ENCODE measurements at places on chromosomes 1 and 21.

GRCh38 chr21:45391743-45392572, 13.0 kb upstream of the COL18A1 start:
- no peak for DNase-seq

GRCh38 chr21:22083899-22084298, 1085.7 kb downstream of the NCAM2 start:
- no peak for DNase-seq

- DNase-seq = no peak
These were observed 80.9 kb upstream of the SYT6 start for GRCh38 chr1:114234408-114235124.

DNA sequence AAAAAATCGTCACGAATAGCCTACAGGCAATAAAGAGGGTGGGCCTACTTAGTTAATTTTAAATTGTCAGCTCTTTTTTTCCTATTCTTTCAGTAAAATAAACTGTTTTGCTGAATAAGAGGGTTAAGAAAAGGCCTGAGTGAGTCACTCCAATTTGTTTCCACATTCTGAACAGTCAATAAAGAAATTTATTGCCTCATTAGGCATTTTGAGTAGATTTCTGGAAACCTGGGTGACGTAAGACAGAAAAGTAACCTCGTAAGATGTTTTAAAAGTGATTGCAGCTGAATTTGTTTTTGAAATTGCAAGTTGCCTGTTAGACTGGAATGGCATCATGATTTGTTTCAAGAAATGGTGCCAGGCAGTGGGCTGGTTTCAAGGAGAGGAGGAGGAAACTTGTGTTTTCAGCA, 439.3 kb downstream of the USP25 start:
- peak; percentile 3 for DNase-seq

DNA sequence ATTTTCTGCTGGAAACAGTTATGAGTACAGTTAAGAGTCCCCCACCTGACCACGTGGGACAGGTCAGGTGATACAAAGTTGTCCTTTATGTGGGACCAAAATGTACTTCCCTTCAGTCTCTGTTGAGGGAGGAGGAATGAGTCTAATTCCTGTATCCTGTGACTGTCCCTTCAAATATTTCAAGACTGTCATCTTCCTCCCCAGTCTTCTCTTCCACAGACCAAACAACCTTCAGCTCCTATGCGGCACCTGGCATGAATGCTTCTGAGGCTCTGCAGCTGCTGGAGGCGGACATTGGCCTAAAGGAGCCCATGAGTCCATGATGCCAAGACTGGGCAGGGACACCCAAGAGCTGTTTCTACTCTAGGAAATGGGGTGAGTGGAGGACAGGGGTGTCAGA, 72.1 kb upstream of the SIM2 start:
- no peak for DNase-seq

GRCh38 chr1:203189951-203190352, 3.4 kb upstream of the CHI3L1 start:
- DNase-seq = no peak

DNA sequence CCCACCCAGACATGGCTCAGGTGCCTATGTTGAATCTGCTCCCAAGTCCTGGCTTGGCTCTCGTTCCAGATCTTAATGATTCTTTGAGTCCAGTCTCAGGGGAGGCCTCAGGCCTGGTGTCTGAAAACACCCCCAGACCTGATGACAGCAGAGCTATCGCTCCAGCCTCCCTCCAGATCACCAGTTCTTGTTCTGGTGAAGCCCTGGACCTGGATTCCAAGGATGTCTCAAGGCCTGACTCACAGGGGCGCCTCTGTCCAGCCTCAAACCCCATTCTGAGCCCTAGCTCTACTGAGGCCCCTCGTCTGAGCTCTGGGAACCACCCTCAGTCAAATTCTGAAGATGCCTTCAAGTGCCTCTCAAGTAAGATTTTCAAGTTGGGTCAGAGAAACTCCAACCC, 11.4 kb downstream of the MROH7 start:
- DNase-seq = no peak

GRCh38 chr1:94899756-94900155, 27.2 kb downstream of the CNN3 start:
- no peak for DNase-seq

GRCh38 chr1:2136386-2137235, 58.0 kb downstream of the FAAP20 start:
- no peak for DNase-seq

DNA sequence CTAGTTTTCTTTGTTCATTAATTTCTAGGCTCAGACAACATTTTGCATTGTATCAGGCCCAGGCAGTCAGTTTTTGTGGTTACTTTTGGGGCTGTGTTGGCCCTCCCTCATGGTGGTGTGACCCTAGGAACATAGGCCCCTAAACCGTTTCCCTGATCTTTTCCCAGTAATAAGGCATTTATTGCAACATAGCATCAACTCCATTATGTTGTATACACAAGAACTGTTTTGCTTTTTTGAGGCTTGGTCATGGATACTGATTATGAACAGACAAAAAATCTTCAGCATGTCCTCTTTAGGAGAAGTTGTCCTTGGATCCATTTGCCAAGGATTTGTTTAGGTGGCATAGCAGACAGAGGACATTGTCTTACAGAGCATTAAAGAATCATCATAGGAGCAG, 10.3 kb downstream of the B3GALT2 start:
- no peak for DNase-seq

- DNase-seq = no peak
These were observed 404 bp upstream of the SCMH1 start for GRCh38 chr1:41242342-41243078.

- DNase-seq = no peak
These were observed 77.3 kb upstream of the NEK7 start for GRCh38 chr1:198079432-198079951.

DNA sequence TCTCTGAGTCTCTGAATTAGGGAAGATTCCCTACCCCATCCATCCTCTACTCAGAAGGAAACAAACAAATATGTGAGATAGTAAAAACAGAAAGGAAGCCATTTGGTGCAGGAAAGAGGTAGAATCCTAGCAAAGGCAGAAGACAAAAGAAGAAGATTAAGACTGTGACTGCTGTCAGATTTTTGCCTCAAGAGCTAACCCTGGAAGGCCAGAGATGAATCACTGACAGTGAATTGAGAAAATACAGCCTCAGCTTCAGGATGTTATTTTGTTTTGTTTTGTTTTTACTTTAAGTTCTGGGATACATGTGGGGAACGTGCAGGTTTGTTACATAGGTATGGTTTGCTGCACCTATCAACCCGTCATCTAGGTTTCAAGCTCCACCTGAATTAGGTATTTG, 31.7 kb downstream of the DSTYK start:
- DNase-seq = no peak

DNA sequence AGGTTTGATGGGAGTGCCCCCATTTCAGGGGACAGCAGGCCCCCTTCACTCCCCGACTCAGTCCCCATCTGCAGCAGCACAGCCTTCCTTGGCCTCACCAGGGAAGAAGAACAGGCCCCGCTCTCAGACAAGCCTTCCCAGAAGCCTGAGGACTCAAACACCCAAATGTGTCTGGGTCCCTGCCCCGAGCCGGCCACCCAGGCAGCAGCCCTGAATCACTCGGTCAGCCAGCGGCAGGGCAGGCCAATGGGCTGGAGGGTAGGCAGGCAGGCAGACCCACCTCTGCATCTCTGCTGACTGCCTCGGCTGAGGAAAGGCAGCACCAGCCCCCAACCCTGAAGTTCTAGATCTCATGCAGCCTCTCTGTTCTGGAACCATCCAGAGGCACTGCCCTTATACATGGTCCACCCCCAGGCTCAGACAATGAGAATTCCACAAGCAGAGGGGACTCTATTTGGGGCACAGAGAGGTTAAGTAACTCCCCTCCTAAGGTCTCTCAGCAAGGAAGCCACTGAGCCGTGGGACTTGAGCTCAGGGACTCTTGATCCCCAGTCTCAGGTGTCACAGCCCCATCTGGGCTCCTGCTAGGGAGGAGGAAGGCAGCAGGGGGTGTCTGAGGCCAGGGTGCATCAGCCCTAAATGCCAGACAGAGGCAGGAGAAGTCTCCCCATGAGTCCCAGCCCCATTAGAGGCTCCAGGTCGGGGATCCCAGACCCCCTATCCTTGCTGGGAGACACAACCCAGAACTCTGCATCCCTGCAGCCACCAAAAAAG, 33.2 kb upstream of the RUNX3 start:
- no peak for DNase-seq

GRCh38 chr1:10046356-10047085, 13.8 kb downstream of the UBE4B start:
- no peak for DNase-seq

GRCh38 chr1:9651565-9652378, at the start of gene PIK3CD:
TSS of gene PIK3CD (plus strand) at chr1:9651731. CDS start at chr1:9710456, 58,725 bp downstream.
- DNase-seq = no peak

GRCh38 chr1:37156646-37157045, 122.3 kb upstream of the GRIK3 start:
- DNase-seq = no peak

DNA sequence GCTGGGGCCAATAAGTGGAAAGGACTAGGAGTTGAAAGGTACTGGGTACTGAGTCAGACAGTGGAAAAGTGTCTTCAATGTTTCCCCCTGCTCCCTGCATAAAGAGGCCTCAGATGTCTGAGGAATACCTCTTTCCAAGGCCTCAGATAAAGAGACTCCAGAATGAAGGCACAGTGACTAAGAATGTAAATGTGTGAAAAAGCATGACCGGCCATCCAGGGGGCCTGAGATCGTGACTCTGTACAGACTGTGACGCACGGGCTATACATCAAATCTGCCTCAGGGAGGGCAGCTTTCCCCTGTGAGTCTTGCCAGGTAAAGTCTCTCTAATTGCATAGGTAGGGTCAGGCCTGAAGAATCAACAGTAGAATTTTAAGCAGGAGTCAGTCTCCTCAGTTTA, 1690.5 kb downstream of the KCNT2 start:
- DNase-seq = no peak

DNA sequence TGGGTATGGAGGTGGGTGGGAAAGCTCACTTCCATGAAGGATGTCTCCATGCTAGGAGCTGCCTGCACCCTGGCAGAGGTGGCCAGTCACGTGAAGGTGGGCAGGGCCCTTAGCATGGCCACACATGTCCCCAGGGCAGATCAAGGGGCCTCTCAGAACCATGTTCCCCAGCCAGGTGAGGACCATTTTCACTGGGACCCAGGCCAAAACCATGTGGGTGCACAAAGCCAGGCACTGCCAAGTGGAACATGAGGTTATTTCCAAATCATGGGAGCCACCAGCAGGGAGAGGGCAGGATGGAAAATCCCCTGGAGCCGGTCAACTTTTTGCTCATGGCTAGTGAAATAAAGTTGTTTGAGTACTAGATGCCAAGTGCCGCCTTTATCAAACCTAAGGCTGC, 9.7 kb downstream of the ZNF692 start:
- no peak for DNase-seq

GRCh38 chr1:183267646-183268431, 81.8 kb downstream of the LAMC2 start:
- DNase-seq = peak; percentile 100

- DNase-seq = peak; percentile 72
These were observed 43.4 kb upstream of the RHOU start for GRCh38 chr1:228691926-228692325.

DNA sequence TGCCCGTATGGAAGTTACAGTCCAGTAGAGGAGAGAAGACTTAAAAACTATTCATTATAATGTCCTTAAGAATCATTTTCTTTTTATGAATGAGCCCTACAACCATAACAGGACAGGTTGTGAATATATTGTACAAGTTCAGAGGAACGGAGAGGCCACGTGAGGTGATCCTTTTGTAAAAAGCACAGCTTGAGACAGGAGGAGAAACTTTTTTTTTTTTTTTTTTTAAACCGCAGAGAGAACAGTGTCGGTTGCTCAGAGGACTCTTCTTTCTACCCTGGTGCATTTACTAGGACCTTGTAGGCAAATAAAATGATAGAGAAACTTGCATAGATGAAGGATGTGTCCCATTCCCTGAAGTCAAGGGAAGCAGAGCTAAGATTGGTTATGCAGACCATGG, 32.1 kb downstream of the DYRK1A start:
- DNase-seq = no peak

DNA sequence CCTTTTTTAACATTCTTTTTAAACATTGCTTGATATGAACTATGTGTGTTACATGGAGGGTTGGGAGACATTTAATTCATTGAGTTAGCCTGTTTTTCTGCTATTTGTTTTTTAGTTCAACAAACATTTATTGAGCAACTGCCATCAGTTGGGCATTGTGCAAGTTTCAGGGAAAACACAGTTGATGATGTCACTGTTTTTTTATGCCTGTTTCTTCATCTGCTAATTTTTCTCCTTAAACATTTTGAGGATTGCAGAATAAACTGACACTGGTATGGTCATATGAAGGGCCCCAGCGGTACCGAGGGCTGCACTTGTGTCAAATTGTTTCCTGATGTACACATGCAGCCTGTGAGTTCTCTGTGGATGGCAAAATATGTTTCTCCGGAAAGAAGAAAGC, 253.0 kb downstream of the FGGY start:
- DNase-seq = peak; percentile 61

DNA sequence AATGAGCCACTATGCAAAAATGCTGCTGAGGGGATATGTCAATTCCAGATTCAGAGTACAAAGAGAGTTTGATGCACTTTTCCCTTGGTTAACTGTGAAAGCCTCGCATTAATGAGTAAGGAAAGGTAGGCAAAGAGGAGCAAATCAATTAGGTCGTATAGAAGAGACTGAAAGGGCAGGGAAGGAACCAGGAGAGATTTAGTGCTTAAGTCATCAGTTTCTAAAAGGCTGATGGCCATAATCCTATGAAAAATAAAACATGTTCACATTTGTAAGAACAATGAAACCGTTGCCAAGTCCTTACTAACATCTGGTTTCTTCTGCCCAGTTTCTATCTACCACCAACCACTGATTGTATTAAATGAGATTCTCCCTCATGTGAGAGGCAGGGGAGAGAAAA, 118.4 kb upstream of the PALMD start:
- DNase-seq = no peak

- DNase-seq = no peak
These were observed 240.2 kb downstream of the ST6GALNAC3 start for GRCh38 chr1:76314730-76315129.

GRCh38 chr21:25094695-25095094, 512.6 kb downstream of the MRPL39 start:
- no peak for DNase-seq

GRCh38 chr1:151237678-151238466, 16.7 kb upstream of the PSMD4 start:
- no peak for DNase-seq

GRCh38 chr21:45584786-45585185, 42.5 kb upstream of the SLC19A1 start:
- DNase-seq = no peak

DNA sequence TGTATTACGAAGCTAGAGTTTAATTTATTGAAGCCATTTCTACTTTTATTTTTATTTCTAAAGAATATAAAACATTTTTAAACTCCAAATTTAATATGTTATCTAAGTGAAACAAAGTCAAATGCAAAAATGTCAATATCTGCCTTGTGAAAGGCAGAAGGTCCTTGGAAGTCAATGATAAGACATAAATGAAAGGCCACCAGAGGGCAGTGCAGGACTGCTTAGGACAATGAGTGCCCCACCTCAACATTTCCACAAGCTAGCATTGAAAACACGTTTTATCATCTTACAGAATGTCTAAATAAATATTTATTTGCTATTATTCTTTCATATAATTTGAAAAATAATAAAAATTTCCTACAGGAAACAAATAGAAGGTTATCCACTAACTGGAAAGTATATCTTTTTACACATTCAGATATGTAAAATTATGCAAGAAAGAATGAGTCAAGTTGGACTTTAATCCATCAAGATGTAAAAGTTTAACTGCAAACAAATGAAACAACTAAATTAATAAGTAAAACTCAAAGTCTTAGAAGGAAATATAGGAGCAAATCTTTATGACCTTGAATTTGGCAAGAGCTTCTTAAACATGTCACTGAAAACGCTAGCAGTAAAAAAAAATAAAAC, 140.1 kb upstream of the FMN2 start:
- peak; percentile 52 for DNase-seq
